ENCODE measurements at places on chromosomes 5 and 9.

DNA sequence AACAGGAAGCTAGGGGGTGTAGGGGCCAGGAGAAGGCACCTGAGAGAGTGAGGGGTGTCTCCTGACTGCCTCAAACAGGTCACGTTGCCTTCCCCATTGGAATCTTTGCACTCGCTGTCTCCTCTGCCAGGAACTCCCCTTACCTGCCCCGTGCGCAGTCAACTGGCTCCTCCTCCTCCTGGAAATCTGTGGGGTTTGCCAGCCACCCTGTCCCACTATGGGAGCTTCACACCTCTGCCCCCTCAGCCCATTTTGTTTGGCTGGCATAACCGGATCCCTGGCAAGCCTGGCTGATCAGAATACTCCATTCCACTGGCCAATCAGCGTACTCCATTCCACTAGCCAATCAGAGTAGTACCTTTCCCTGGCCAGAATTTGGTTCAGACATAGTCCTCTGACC lies 10.4 kb upstream of the SLC34A1 start:
- no peak for DNase-seq

DNA sequence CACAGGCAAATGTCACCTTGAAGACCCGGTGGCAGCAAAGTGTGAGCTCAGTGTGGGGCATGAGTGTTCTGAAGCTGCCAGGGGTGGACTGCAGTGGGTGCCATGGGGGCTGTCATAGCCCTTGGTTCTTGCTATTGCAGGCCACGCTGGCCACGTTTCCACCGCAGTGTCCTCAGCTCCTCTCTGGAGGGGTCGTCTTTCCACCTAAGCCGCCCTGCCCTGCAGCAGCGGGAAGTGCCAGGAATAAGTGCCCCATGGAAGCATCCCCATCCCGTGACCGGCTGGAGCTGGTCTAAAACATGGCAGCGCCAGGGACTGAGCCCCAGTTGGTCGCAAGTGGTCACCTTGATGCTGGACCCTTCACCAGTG lies 6.9 kb downstream of the OBP2B start:
- DNase-seq: no peak

GRCh38 chr5:134945041-134945440 lies 22.7 kb upstream of the CATSPER3 start:
- no peak for DNase-seq

DNA sequence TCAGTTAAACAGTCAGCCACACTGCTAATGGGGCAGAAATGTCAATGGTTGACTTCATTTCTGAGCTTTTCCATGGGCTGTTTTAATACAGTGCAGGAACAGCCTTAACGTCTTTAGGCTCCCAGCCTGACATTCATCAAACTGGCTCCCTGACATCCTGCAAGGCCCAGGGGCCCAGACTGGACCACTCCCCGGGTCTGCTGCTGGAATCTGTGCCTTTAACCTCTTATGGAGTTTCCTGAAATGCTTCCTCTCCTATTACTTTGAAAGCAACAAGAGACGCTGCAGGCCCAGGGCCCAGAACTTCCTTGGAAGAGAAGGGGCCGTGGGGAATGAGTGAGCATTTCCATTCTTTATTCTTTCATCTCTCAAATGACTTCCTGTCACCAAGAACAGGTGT lies 216.8 kb upstream of the PANK3 start:
- DNase-seq: no peak

DNA sequence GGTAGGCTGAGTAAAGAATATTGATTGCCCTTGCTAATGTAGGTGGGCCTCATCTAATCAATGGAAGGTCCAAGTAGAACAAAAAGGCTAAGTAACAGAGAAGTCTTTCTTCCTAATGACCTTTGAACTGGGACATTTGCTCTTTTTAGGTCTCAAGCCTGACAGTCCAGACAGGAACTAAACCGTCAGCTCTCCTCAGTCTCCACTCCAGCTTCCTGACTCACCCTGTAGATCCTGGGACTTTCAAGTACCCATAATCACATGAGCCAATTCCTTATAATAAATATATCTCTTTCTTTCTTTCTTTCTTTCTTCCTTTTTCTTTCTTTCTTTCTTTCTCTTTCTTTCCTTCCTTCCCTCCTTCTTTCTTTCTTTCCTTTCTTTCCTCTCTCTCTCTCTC lies 479.5 kb upstream of the PAPPA start:
- no peak for DNase-seq

Data from hippocampal formation (tissue), 2 donors.